Stimulated activated CD4-positive, alpha-beta T cell treated with anti-CD3 and anti-CD28 coated beads, Interleukin-12 subunit alpha, Interleukin-12 subunit beta, amount 100 ng/mL, for 24 hours (primary cell): ENCODE measurements at places on chromosomes 5 and 9.

DNA sequence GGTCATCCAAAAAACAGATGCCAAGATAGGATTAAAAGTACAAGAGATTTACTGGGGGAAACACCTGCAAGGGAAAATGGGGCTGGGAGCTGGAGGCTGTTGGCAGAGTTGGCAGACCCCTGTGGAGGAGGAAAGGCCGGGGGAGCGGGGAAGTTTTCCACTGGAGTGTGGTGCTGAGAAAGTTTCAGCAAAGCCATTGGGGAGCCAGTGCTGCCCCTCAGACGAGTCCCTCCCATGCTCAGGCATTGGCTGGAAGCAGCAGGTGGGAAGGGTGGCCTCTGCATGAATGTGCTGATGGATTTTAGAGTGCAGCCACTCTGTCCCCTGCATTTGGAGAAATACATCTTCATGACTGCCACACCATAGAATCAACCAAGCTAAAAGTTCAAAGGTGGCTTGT is 52.8 kb downstream of the TTC1 start:
- no peak for DNase-seq

- no peak for DNase-seq
These were observed 89.6 kb downstream of the CCDC171 start for GRCh38 chr9:15642369-15642962.

- no peak for DNase-seq
These were observed 53.1 kb downstream of the TLE1 start for GRCh38 chr9:81636255-81636599.

DNA sequence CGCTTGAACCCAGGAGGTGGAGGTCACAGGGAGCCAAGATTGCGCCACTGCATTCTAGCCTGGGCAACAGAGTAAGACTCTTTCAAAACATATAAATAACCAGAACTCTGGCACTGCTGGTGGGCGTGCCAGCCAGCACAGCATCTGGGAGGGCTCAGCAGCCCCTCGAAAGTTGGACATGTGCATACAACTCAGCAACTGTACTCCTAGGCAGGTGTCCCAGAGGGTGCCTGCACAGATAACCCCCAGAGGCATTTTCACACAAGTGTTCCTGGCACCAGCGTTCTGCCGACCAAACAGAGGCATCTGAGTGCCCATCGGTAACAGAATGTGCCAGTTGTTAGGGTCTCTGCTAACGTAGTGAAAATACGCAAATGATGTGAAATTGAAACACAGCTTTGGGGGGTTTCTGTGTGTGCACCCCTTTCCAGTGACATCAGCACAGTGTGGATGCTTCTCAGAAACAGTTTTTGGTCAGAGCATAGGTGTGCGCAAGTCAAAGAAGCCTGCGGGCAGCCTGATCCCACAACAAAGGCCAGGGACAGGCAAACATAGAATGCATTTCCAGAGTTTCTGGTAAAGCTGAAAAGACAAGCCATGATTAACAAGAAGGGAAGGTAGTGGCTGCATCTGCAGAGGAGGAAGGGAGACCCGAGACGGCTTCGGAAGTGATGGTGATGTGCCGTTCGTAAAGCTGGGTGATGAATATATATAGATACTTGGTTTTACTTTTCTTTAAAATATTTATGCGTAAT is 190.2 kb downstream of the CACNA1B start:
- no peak for DNase-seq

GRCh38 chr5:83827111-83827557 is 106.5 kb upstream of the HAPLN1 start:
- DNase-seq, result no peak

DNA sequence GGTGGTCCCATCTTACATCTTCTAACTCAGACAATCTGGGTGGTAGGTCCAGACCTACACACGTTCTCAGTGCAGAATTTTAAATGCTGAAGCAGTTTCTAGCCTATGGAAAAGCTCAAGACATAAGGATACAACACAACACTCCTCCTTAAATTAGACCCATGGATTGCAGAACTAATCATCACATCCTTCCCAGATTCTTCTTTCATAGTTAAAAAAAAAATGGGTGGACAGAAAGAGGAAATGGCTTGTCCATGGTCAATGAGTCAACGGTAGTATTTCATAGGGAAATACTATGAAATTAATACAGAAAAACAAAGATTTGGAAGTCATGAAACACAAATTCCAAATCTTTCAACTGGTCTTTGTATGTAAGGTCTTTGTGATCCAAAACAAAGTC is 106.9 kb downstream of the PAPPA start:
- no peak for DNase-seq

- no peak for DNase-seq
These were observed 6.1 kb downstream of the POC5 start for GRCh38 chr5:75711151-75711550.

DNA sequence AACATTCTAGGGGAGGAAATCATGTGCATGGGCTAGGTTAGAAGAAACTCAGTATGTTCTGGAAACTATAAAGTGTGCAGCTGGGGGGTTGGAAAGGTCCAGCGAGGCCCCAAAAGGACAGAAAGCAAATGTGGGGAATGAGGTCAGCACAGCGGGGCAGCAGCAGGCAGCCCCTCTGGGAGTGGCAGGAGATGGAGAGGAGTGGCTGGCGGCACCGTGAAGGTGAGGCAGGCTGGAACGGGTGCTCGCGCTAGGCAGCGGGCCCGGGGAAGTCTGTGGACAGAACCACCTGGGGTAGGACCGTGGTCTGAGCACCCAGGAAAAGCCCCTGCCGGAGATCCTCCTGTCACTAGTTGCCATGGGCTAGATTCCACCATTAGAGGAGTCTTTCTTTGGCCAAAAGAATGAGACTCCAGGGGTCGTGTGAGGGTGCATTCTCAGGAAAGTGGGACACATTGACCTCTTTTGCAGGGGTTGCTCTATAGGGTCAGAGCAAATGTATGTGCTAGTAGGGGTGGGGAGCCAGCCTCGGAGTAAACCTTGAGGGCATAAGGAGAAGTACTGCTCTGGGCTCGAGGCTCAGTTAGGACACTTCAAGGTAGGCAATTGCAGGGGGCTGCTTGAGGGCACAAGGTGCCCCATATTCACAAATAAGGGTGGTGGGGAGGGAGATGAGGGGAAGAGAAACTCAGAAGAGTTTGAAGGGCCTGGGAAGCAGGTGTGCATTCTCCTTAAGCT is 61.2 kb downstream of the IL6ST start:
- no peak for DNase-seq

GRCh38 chr9:123131258-123131657 is 97.8 kb downstream of the GPR21 start:
- no peak for DNase-seq

DNA sequence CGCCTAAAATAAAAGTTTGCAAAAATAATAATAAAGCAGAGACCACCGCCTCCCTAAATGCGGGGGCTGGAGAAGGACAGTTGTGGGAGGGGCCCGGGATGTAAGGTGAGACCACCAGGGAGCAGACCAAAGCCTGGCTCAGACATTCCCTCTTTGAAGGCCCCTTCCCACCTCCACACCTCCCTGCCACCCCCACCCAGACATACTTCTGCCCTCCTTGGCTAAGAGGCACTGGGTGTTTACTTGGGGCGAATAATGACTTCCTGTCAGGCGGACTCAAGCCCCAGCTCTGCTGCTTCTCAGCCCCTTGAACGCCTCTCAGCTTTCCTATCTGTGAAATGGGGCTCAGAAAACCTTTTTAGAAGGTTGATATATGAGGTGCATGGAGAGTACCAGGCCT is 58.8 kb upstream of the GGTA1 start:
- no peak for DNase-seq

- DNase-seq, result no peak
These were observed 3.6 kb downstream of the IL5 start for GRCh38 chr5:132539716-132540115.

- DNase-seq, result no peak
These were observed 120.8 kb upstream of the SLC27A6 start for GRCh38 chr5:128844354-128844923.

DNA sequence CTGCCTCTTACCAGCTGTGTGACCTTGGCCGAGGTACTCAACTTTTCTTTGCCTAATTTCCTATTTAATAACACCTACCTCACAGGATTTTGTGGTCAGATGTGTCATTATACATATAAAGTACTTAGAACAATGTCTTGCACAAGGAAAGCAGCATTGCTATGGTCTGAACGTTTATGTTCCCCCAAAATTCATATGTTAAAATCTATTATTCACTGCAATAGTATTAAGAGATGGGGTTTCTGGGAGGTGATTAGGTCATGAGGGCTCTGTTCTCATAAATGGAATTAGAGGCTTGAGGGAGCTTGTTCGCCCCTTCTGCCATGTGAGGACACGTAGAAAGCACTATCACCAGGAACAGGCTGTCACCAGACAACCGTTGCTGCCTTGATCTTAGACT is 10.9 kb upstream of the RNF145 start:
- no peak for DNase-seq

DNA sequence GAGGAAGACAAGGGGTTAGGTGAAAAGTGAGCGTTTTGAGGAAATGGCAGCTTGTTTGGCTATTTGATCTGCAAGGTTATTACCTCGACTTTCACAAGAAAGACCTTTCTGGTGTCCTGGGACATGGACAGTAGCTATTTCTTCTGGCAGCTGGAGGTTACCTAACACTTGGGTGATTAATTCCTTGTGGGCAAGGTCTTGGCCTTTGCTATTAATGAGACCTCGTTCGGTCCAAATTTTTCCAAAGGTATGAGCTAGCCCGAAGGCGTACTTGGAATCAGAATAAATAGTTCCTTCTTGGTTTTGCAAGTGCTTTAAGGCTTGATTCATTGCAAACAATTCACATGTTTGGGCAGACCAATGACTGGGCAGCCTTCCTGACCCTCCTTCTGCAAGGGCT is 4.9 kb downstream of the GTF3C5 start:
- DNase-seq, result no peak
